ENCODE measurements at places on chromosomes 2 and 18.

DNA sequence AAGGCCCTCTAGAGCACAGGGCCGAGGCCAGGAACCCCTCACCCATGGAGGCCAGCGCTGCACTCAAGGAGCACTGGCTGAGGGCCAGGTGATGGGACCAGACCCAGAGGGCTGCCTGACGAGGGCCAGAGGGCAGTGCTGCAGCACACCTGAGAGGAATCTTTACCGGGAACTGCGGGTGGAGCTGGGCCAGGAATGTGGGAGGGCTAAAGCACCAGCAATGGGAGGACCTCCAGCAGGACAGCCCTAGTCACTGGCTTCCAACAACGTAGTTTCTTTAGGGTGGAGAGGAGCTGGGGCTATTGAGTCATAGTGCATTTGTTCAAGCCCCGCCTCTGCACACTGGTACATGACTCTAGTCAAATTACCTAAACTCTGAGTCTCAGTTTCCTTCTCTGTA is 143.4 kb downstream of the TMEM17 start:
- DNase-seq = no peak

GRCh38 chr18:50917021-50917420 is 38.1 kb downstream of the ME2 start:
- no peak for DNase-seq

GRCh38 chr2:240464514-240465241 is 29.2 kb downstream of the GPC1 start:
- no peak for DNase-seq

- no peak for DNase-seq
These were observed 63.3 kb downstream of the MAPRE2 start for GRCh38 chr18:35104391-35105051.

GRCh38 chr2:169302364-169302763 is 60.0 kb downstream of the LRP2 start:
- no peak for DNase-seq

DNA sequence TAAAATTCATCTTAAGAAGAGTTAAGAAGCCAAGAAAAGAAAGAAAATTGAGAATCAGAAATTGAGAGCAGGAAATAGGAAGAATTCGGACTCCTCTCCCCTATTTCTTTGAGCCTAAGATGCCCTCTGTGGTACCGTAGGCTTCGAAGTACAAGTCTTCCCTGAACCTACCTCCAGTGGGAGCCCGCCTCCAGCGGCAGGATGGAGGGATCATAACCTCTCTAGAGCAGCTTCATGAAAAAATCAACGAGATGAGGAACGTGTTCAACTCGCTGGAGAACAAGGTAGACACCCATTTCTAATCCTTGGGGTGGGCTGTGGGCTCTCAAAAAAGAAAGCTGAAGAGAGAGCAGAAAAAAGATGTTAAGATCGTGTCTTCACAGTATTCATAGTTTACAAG is 36.3 kb downstream of the ARHGEF33 start:
- DNase-seq = no peak

- DNase-seq = no peak
These were observed 44.8 kb downstream of the YES1 start for GRCh38 chr18:767084-767882.

DNA sequence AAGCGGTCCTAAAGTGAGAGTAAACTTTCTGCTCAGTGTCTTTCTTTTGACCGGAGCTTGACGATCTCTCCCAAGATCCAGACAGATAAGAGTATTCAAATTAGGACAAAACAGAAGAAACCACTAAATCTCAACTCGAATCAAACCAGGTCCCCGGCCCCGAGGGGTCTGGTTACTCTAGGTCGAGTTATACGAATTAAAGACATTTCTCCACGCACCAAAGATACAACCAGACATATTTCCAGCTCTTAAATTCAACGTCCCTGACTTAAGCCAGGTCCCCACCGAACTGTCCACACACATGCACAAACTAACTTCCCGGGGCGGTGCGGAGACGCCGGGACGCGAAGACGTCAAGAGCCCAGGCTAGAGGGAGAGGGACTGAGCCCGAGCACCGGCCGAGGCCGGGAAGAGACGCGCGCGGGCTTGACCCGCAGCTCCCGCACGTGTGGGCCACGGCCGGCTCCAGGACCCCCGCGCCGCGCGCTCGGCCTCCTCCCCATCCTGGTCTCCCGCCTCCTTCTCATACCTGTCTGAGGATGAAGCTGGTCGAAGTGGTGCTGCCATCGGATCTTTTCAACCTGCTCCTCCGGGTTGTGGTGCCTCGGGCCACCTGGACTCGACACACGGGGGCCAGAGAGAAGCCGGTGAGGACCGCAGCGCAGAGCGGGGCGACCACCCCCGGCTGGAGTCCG is 896 bp downstream of the CACNB4 start:
- DNase-seq = no peak

GRCh38 chr18:10525371-10525691 is 496 bp upstream of the NAPG start:
- no peak for DNase-seq

- DNase-seq = no peak
These were observed 31.7 kb upstream of the ZNF396 start for GRCh38 chr18:35408843-35409261.

GRCh38 chr2:21467910-21468309 is 344.1 kb downstream of the TDRD15 start:
- no peak for DNase-seq

- no peak for DNase-seq
These were observed 6.3 kb downstream of the HS6ST1 start for GRCh38 chr2:128312411-128312810.

GRCh38 chr2:12176623-12177454 is 430.4 kb downstream of the LPIN1 start:
- no peak for DNase-seq

GRCh38 chr2:15923597-15923996 is 16.8 kb upstream of the MYCN start:
- DNase-seq = no peak

DNA sequence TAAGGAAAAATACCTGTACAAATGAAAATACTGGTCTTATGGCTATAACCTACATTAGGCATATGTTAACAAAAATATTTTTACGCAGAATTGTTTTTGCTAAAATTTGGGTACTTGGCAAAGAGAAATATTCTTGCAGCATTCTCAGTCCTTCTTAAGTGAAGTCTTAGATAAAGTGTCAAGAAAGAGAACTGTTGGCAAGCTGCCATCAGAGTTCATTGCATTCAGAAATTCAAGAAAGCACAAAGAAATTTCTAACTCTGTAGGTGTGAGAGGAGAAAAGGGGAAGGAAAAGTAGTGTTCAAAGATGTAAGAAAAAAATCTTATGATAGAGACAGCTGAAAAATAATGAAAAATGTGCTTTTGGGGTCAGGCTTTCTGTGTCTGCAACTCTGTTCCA is 86.7 kb downstream of the IRS1 start:
- no peak for DNase-seq

DNA sequence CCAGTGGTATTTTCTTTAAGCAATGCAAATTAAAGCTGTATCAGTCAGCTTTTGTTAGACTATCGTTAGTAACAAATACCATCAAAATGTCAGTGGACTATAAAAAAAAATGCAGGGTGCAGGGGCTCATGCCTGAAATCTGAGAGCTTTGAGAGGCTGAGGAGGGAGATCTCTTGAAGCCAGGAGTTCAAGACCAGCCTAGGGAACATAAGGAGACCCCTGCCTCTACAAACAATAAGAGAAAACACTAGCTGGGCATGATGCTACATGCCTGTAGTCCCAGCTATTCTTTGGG is 253.7 kb downstream of the MYCN start:
- no peak for DNase-seq

GRCh38 chr2:8392098-8392866 is 289.6 kb upstream of the ID2 start:
- no peak for DNase-seq

DNA sequence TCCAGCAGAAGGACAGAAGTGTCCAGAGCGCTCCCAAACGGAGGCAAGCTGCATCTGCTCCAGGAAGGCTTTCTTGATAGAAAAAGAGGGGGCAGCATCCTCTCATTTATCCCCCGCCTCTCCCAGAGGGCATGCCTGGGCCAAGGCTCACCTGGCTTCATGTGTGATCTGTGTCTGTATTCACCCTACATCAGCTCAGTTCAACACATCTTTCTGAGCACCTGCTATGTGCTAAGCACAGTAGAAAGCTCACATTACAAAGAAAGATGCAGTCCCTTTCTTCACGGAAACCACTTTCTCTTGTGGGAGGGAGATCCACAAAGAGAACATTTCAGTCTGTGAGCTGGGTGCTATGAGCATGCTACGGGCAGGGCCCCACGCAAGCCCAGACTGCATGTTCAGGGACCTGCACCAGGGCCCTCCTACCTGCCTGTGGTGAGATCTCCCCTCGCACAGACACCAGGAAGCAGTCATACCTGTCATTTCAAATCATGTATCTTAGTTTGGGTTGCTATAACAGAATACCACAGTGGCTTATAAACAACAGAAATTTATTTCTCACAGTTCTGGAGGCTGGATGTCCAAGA is 90.7 kb downstream of the PDCL3 start:
- no peak for DNase-seq

- DNase-seq = no peak
These were observed 92.0 kb downstream of the ASXL3 start for GRCh38 chr18:33670029-33670428.

DNA sequence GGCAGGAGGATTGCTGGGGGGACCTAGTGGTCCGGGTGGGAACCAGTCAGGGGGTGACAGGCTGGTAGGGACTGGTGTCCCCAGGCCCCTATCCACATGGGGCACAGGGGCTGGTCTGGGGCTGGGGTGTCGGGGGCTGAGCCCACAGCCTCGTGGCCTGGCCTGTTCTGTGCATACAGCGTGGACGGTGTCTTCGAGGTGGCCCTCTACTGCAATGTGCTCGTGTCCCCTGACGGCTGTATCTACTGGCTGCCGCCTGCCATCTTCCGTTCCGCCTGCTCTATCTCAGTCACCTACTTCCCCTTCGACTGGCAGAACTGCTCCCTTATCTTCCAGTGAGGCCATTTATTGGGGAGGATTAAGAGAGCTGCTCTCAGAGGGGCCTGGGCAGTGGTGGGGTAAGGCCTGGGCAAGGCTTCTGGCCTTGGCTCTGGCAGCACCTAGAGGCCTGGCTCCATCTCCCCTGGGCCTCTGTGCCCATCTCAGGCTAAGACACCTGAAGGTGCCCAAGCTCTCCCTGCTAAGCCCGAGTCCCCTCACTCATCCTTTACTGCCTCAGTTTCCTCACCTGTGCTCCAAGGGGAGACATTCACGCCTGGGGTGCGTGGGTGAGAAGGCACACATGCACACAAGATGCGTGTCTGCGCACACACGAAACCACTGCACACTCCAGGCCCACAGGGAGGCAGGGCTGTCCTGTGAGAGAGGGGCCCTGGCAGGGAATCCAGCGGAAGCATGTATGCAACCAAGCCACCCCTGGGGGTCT is 1.9 kb downstream of the CHRNG start:
- no peak for DNase-seq

GRCh38 chr2:70935468-70936164 is at the start of gene ATP6V1B1:
Gene ATP6V1B1 (plus strand): TSS chr2:70935900. CDS start chr2:70935955, 55 bp downstream.
- no peak for DNase-seq

GRCh38 chr18:79626905-79627749 is 52.5 kb upstream of the CTDP1 start:
- no peak for DNase-seq

GRCh38 chr2:237885111-237885930 is 25.9 kb downstream of the RAMP1 start:
- no peak for DNase-seq

DNA sequence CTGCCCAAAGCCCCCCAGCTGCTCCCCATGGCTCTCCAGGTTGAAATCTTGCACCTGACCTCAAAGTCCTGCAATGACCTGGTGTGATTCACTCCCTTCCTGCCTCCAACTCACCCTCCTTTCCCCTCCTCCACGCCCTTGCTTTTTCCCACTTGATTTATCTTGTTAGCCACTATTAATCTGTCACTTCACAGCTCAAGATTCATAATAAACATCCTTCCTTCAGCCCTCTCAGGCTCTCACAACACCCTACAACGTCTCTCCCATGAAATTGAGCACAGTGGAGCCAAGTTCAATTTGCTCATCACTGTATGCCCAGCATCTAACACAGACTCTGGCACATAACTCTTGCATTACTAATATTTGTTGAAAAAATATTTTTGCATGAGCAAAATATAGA is 85.6 kb upstream of the SLC35G4 start:
- no peak for DNase-seq

GRCh38 chr2:182949052-182949451 is 82.6 kb upstream of the FRZB start:
- no peak for DNase-seq

GRCh38 chr2:227016894-227017293 is 147.1 kb downstream of the COL4A4 start:
- no peak for DNase-seq

DNA sequence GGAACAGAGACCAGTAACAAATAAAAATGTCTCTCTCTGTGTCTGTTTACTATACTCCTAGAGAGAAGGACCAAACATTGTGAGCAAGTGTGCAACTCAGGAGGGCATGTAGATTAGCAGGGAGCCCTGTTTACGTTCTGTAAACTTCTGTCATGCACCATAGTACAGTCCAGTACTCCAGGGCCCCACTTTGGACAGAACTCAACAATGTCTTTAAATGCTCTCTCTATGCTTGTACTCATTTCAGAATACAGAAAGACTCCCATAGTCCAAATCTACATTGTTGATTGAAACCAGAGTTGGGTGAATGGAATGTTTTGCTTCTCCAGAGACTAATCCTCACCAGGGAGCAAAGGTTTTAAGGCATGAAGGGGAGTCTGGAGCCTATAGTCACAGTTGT is 934.8 kb downstream of the NRXN1 start:
- DNase-seq = no peak

DNA sequence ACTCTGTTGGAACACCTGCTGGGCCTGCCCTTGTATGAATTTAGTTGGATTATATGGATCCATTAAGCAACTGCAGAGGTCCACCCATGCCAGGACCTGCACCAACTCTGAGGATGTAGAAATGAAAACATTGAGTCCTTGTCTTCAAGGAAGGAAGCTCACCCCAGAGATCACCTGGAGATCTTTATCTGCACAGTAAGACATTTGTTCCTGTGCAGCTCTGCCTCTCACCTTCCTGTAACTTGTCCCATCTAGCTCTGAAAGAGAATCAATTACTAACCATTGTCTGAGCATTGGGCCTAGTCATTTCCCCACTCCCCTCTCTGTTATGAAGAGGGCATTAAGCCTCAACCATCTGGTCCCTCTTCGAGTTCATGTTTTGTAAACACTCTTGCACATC is 105.2 kb upstream of the YWHAQ start:
- DNase-seq = no peak

GRCh38 chr2:37599688-37600525 is 71.5 kb downstream of the CDC42EP3 start:
- no peak for DNase-seq

- no peak for DNase-seq
These were observed 51.7 kb downstream of the BOLA3 start for GRCh38 chr2:74096052-74096451.

- no peak for DNase-seq
These were observed 11.6 kb downstream of the ITGA4 start for GRCh38 chr2:181468811-181469210.

Measured in activated T-cell treated with anti-CD3 and anti-CD28 coated beads for 24 hours (primary cell).